ENCODE measurements at places on chromosomes 7 and 10.
A peak's percentile ranks its signal among the peaks of the same experiment; 100 is the strongest.

- DNase-seq = no peak
These were observed 24.3 kb upstream of the CALU start for GRCh38 chr7:128714701-128715495.

GRCh38 chr7:31997423-31997822 lies 72.8 kb downstream of the PDE1C start:
- no peak for DNase-seq

DNA sequence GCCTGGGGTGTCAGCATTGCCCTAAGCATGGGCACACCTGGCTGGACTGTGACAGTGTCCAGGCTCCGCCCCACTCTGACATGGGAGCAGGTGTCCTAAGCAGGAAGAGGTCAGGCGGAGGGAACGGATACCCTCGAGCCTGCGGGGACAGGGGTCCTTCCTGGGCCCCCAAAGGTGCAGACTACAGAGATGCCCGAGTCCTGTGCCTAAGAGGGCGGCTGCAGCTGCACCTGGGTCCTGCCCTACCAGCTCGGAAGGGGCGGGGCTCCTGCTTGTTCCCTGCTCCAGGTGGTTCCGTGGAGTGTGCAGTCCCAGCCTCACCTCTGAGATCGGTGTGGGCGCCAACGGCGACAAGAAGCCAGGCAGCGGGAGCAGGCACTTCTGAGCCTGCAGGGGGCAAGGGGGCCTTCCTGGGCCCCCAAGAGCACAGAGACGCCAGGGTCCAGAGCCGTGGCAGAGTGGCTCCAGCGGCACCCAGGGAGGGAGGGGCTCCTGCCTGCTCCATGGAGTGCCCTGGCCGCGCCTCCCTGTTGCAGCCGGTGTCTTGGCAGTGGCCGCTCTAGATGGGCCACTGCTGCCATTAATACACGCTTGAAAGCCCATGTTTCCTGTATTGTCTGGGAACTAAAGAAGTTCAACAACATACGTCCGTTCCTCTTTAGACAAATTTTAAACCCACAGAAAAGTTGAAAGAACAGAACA lies 64.5 kb upstream of the CACNA2D1 start:
- DNase-seq = no peak

- DNase-seq = no peak
These were observed 91.6 kb downstream of the BMPER start for GRCh38 chr7:33996899-33997298.

DNA sequence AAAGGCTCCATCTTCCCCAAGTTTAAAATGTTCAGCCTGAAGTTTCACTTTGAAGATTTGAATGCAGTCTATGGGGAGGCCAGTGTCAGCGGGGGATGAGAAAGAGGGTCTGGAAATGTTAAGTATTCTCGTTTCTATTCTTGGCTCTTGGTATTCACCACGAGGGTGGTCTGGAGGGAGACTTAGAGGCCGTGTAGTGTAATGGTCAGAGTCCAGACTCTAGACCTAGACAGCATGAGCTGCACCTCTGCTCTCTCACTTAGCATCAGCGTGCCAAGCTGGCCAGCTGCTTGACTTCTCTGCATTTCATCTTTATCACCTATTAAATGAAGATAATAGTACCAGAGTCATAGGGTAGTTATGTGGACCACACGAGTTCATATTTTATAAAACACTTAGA lies 57.9 kb downstream of the MKX start:
- DNase-seq = no peak

- no peak for DNase-seq
These were observed 143.0 kb upstream of the HPS1 start for GRCh38 chr10:98589691-98590090.

GRCh38 chr7:127392566-127393367 lies at the start of gene ZNF800:
ZNF800 (minus strand) TSS chr7:127392708; CDS start chr7:127391557, 1,151 bp downstream.
- peak; percentile 96 for DNase-seq

DNA sequence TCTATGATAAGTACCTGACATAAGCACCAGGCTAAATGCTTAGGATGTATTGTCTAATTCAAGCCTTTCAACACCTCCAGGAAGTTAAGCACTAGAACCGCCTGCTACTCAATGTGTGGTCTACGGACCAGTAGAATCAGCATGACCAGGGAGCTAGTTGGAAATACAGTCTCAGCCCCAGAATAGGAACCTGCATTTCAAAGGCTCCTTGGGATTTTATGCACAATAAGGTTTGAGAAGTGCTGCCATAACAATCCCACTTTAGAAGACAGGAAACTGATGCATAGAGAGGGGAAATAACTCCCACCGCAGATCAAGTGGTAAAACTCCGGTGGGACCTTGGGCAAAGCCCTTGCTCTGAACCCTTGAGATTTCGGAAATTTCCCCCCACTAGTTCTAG lies 8.8 kb upstream of the DUSP5 start:
- DNase-seq = no peak

DNA sequence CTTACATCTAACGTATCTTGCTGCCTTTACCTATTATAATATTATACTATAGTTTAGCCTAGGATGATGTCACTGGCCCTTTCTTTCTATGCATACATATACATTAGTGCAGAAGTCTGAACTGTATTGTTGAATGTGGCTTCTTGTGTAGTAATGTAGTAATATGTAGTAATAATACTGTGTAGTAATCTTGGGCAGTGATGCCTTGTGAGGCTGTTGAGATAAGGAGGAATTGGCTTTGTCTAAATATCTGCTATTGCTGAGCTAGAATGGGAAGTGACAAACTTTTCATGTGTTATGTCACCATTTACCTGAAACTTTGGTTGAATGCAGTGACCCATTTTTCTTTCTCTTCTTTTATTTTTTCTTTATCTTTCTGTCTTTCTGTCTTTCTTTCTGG lies 11.0 kb downstream of the GLCCI1 start:
- DNase-seq = peak; percentile 26

GRCh38 chr7:117325836-117326235 lies 3.0 kb upstream of the WNT2 start:
- no peak for DNase-seq

DNA sequence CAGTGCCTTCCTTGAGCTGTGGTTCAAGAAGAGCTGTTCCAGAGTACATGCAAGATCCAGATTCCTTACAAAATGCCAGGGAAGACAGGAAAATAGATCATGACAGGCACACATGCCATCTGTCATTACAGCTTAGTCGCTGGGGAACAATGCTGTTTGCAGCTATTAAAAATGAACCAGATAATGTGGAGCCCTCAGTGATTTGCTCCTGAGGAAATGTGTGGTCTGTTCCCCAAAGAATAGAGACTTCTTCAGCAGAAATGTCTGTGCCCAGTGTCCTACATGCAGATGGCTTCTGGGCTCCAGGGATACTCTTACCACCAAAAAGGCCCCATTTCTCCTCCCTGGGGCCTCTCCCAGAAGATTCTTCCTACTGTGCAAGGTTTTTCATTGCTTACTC lies 627.9 kb downstream of the SORCS3 start:
- DNase-seq = no peak

DNA sequence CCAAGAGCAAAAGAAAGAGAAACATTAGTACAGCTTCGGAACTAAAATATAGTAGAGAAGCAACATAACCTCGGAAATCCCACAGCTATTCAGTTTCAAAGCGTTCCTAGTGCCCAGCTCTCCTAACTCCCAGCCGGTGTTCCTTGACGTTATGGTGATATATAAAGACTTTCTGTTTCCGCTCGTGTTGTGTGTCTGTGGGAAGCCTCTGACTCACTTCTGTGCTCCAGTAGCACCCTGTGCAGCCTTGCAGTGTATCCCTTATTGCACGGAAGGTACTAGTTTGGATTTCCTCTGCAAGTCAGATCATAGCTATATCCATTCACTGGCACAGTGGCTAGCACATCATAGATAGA lies 535 bp downstream of the ASAH2B start:
- peak; percentile 60 for DNase-seq

GRCh38 chr10:120048391-120048790 lies 155.9 kb downstream of the SEC23IP start:
- no peak for DNase-seq

GRCh38 chr10:73647211-73647874 lies 6.1 kb upstream of the MYOZ1 start:
- peak; percentile 19 for DNase-seq

DNA sequence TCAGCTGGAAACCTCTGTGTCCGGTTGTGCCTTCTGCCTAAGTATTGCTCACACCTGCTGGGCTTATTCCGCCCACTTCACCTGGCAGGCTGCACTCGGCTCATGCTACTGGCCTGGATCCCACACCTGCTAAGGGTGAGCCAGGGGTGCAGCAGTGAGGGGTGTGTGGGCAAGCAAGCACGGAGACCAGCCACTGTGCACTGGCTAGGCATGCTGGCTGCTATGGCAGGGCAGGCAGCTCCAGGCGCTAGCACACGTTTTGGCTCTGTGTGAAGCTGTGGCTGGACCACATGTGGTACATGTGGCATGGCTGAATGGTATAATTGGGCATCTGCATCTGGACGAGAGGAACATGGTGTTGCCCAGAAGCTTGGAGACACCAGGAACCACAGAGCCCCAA lies 940.7 kb downstream of the NRG3 start:
- DNase-seq = no peak

DNA sequence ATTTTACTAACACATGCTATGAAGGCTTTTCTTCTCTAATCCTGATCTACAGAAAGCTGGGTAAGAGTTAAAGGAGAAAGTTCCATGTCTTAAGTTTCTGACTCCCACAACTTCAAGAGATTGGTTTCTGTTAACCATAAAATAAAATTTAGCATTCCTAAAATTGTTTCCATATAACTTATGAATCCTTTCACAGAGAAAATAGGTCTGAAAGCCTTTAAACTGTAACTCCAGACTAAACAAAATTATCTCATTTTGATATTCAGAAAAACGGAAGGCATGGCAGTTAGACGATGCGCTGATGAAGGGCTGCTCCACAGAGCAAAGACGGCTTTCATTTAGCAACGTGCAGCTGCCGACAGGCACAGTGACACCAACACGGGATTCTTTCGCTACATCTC lies 133.3 kb downstream of the SLC25A13 start:
- DNase-seq = no peak

DNA sequence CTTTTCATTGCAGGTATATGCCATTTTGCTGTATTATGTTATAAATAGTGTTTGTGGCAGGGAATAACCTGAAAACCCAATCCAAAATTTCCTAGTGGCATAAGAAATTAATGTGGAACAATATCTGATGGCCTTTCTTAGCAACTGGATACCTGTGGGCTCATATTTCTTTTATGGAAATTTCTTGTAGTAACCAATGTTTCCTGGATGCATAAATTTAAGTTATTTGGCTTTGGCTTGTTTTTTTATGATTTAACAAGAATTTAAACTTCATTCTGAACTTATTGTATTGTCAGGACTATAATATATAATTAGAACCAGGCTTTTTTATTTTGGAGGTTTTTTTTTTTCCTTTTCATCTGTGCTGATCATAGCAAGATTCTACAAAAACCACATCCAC lies 30.1 kb downstream of the TBC1D12 start:
- no peak for DNase-seq

GRCh38 chr7:27351786-27352185 lies 109.2 kb downstream of the EVX1 start:
- DNase-seq = no peak

DNA sequence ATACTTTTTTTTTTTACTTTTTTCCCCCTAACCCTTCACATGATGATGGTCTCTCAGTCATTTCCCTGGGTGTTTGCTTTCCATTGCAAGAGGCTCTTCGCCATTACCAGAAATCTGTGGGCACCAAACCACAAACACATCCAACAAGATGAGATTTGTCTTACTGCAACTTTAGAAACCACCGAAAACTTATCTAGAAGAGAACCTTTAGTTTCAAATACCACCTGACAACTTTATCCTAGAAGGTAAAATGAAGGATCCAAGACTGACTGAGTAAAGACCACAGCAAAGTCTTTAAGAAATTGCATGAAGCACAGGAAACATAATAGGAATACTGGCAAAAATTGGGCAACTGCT lies 363.3 kb upstream of the MBL2 start:
- no peak for DNase-seq

DNA sequence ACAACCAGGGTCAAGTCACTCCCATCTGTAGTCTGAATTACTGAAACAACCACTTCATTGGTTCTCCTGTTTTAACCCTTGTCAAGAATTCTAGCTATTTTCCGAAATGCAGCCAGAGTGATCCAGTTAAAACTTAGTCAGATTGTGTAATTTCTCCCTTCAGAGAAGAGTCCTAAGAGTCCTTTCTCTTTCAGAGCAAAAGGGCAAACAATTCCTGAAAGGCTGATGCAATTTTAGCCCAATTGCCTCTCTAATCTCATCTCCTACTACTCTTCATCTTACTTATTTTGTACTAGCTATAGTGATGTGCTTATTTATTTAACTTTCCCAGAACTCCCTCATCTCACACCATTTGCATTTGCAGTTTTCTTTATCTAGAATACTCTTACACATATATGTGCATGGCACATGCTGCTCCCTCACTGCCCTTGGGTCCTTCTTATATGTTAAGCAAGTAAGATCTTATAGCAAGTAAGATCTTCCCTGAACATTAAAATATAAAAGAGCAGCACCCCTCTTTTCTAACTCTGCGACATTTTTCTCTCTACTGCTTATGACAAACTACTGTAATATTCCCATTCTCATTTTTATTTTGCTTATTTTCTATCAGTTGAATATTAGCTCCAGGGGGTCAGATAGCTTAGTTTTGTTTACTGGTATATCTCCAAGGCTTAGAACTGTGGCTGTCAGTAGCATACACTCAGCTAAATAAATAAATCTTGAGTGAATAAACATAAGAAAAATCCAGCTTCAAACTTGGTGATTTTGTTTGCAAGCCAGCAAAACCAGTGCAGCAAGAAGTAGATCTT lies 44.6 kb downstream of the HGF start:
- no peak for DNase-seq

- DNase-seq = no peak
These were observed 14.3 kb downstream of the TES start for GRCh38 chr7:116224492-116225098.

- DNase-seq = no peak
These were observed 29.1 kb downstream of the BMPER start for GRCh38 chr7:33934391-33934790.

DNA sequence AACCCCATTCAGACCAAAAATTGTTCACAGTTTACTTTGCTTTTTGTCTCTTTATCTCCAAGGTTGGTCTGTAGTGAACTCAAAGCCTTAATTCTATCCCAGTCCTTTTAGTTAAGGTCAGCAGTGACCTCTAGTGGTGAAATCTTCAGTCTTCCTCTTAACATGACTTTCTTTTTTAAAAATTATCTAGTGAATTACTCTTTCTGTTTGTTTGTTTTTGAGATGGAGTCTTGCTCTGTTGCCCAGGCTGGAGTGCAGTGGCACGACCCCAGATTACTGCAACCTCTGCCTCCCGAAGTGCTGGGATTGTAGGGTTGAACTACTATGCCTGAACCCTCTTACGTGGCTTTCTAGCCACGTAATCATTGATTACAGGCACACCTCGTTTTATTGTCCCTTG lies 25.0 kb downstream of the ZNF487 start:
- DNase-seq = peak; percentile 79
